Activated T-cell treated with anti-CD3 and anti-CD28 coated beads for 24 hours (primary cell): ENCODE measurements at places on chromosomes 1 and 21.

- DNase-seq: no peak
Measured at GRCh38 chr1:116243333-116244054, 129.6 kb upstream of the ATP1A1 start.

- no peak for DNase-seq
Measured at GRCh38 chr21:39788383-39788782, 43.4 kb downstream of the IGSF5 start.

DNA sequence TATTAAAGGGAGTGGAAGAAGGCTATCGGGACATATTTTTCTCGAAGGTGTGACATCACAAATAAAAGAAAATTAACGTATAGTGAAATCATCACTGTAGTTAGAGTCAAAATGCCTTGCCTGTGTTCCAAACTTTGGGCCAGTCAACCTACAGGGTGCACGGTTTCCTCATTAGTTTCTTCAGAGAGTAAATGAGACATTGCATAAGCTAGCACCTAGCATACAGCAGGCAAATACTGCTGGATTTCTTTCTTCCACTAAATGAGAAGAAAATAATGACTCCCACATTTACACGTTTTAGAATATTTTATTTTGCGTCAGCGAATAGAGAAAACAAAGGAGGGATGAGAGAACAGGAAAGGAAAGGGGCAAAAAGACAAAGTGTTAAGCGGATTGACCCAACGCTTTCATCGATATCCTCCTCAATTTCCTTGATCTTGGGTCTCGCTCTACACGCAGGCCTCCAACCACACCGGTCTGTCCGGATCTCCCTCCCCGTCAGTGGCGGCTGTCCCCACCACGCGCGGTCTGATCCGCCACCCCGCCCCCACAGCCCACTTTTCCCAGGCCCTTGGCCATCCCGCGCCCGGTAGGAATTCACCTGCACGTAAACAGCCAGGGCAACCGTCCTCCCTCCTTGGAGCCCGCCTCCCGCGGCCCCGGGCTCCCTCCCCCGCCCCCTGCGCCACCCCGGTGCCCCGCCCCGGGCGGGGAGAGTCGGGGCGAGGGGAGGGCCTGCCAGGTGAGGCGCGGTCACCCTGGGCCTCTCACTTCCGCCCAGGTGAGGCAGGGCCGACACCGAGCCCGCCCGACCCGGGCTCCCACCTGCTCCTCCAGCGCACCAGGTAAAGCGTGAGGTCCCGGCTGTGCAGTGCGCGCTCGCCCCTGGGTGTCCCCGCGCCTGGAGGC, at the start of gene PATJ:
TSS of gene PATJ (plus strand) at position 770 of the 909 bp plus-strand sequence. CDS start 20,413 bp downstream, outside the sequence.
- DNase-seq: peak; percentile 38

GRCh38 chr1:206030714-206031113, 7.0 kb upstream of the CTSE start:
- peak; percentile 59 for DNase-seq

DNA sequence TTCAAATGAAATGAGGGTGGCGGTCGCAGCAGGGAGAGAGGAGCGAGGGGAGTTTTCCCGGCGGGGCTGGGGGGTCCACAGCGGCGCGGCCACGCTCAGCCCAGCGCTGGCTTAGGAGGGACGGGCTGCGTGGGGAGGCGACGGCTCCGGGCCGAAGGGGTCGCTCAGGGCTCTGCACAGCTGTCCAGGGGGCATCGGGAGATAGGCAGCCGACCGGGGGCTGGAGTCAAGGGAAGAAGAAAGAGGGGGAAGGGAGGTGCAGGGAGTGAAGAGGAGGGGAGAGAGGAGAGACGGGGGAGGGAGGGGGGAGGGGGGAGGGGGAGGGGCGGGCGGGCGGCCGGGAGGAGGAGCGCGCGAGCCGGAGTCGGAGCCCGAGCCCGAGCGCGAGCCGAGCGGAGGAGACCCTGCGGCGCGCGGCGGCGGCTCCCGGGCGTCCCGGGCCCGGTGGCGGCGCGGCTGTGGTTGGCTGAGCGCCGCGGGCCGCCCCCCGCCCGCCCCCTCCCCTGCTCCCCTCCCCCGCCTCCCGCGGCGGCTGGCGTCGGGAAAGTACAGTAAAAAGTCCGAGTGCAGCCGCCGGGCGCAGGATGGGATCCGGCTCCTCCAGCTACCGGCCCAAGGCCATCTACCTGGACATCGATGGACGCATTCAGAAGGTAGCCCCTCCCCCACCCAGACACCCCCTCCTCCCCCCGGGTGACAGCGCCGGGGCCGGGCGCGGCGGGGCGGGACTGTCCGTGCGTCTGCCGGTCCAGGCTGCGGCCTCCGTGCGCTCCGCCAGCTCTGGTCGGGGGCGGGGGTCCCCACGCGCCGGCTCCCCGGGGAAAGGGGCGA, at the start of gene PDE9A:
TSS of gene PDE9A (plus strand) at position 391 of the 831 bp plus-strand sequence. CDS start at position 585, 194 bp downstream.
- no peak for DNase-seq

- no peak for DNase-seq
Measured at GRCh38 chr21:41830145-41830707, 48.9 kb downstream of the PRDM15 start.

DNA sequence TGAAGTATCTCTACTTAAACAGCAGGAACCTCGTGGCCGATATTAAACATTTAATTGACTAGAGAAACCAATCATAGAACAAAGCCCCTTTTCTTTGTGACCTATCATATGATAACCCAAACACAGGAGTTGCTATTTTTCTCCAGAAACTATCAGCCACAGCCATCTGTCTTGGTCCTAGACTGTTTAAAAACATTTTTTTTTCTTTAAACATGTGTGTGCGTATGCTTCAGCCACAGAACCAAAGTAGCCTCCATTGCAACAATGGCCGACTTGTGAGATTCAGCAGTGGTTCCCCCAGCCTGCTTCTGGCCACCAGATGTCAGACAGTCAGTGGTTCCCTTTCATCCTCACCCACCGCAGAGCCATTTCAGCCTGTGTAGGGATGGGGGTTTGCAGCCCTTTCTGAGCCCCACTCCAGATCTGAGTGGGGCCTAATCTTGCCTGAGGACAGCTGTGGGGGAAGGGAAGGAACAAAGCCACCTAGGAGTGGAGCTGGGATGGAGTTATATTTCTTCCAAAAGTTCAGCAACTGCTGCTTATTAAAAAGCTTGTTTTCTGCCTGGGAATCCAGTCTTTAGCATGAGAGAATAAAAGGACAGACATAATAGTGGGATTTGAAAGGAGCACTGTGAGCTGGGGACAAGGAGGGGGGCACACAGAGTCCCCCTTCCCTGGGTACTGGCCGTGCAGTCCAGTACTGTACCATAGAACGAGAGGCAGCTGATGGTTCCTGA, 11.7 kb upstream of the IGSF3 start:
- DNase-seq: no peak

DNA sequence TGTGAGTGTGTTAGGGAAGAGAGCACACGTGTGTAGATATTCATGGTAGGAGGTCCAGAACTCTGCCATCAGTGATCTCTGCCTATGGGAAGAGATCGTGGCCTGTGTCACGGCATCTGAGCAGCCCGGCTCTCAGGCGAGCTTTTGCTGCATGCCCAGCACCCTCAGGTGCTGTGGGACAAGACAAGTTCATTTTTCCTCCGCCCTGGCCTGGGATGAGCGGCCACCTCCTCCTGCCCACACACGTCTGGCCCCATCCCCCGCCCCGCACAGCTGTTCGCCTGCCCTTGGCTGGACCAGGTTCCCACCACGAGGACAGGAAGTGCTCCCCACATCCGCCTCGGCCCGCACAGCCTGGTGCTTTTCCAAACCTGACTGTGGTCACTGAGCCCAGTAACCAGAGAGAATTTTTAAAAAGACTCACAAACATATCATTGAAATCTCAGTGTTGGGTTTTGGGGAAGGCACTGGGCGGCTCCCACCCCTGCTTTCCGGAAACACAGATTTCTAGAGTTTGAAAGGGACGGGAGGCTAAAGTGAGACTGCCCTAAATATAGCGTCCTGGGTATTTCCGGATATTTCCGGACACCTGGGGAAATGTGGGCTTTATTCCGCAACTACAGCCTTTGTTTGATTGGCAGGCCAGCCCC, 18.0 kb downstream of the BMP8A start:
- DNase-seq: no peak

DNA sequence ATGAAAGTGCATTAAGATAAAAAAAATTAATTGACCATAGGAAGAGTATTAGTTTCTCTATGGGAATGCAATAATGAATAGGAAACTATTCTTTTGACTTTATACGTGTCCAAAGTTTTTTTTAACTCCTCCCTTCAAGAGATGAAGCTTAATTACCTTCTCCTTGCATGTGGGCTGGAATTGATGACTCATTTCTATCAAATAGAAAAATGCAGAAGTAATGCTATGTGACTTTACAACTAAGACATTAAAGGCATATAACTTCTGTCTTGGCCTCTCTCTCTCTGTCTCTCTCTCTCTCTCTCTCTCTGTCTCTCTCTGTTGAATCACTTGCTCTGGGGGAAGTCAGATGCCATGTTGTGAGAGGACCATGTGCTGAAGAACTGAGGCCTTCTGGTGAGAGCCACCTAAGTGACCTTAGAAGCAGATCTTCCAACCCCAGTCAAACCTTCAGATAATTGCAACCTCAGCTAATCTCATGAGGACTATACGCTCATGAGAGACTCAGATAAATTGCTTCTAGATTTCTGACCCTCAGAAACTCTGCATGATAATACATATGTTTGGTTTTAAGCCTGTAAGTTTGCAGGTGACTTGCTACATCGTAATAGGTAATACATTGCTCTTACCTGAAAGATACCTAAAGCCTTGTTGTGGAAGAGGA, 414.2 kb downstream of the KCNT2 start:
- no peak for DNase-seq

- DNase-seq: no peak
Measured at GRCh38 chr1:214234635-214235025, 46.3 kb upstream of the SMYD2 start.

DNA sequence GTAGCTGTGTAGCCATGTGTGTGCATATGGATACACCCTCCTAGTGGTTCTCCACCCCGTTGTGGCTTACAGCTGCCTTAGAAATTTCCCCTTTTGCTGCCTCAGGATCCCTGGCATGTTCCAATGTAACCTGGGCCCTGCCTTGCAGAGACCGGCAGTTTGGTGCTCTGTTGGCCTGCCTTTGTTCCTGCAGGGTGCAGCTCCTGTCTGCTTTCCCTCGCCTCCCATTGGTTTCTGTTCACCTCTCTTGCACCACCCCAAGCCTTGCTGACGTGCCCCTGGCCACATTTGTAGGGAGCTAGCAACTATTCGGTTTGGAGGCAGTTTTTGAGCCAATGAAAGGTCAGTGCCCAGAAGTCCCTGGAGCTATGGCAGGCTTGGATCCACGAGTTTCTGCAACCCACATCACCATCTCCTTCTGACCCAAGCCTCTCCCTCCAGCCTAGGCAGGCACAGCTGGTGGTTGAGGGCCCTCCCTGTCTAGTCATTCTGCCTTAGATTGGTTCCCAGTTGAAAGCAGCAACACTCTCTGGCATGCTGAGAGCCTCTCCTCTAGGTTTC, 54.9 kb downstream of the MAB21L3 start:
- no peak for DNase-seq
